ENCODE measurements at places on chromosomes 2 and 18.

DNA sequence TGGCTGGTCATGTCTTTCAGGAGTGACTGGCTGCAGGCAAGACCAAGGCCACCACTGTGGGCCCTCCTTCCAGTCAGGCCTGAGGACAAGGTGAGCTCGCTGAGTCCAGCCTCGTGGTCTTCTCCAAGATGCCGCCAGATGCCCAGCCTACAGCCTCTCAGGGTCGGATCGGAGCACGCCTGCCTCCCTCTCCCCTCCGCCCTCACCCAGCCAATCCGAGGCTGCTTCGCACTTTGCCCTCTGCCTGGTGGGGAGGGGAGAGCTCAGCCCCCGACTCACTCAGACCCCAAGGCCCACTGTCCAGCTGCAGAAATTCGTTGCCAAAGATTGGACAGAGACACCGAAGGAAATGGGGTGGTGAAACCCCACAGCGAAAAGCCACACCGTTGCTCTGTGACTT, 33.1 kb downstream of the ATOH8 start:
- DNase-seq = no peak

DNA sequence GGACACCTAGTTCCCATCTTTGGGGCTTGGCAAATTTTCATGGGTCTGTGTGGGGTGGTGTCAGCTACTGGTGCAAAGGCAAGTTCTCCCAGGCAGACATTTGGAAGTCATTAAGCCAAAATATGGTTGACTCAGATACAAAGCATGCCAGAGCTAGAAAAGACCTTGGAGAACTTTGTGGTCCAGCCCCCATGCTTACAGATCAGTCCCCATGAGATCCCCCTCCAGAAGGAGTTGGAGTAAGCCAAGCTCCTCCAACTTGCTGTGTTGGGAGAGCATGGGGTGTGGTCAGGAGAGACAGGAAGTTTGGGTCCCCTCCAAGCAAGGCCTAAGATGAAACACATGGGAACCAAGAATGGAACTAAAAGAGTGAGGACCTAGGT, 224.5 kb downstream of the CYP26B1 start:
- DNase-seq = no peak

- no peak for DNase-seq
Measured at GRCh38 chr2:71784734-71785511, 331.6 kb downstream of the DYSF start.

- DNase-seq = no peak
Measured at GRCh38 chr2:197838036-197838435, 33.6 kb downstream of the PLCL1 start.

DNA sequence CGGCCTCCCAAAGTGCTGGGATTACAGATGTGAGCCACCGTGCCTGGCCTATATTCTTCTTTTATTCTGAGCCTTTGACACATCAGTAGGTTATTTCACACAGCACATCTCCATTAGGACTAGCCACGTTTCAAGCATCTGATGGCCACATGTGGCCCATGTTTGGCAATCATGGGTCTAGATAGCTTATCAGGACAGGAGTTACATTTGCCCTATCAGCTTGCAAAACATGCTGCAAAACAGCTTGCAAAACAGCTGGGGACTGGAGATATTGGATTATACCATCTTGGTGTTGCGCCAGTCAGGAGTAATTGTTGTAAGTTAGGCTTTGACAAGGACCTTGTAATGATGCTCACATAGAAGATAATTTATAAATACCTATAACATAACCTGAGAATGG, 94.9 kb downstream of the GBX2 start:
- no peak for DNase-seq

DNA sequence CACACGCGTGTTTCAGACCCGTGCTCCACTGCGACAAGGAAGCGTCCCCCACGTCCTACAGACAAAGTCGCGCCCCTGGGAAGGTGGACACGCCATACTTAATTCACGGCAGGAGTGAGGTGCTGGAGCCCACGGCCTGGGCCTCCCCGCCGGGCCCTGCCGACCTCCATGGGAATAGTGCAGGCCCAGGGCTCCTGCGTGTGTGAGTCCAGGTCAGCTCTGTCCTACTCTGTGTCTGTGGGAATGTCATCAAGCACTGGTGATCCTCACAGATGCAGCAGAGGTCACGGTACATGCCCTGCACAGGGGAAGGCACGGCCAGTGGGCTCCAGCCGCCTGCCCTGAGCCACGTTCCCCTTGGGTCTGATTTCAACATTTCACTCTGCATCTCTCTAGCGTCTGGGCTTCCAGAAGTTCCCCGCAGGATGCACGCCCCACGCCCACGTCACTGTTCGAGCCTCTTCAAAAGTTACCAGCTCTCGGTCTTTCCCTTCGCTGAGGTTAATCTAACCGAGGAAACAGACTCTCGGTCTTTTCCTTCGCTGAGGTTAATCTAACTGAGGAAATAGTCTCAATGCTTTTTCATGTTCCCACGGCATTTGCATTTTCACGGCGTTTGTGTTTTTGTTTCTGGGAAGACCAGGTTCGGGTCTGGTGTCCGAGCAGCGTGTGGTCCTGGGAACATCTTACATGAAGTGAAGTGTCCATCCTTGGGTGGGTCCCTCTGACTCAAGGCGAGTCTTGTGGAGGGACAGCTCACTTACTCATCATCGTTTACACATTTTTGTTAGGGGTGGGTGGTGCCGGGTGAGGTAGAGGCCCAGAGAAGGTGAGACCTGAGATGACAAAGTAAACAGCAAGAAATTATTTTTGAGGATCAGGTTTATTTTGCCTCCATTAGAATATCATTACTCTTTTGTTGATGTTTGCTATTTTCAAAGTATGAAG, 157.3 kb upstream of the ALKAL2 start:
- DNase-seq = no peak

DNA sequence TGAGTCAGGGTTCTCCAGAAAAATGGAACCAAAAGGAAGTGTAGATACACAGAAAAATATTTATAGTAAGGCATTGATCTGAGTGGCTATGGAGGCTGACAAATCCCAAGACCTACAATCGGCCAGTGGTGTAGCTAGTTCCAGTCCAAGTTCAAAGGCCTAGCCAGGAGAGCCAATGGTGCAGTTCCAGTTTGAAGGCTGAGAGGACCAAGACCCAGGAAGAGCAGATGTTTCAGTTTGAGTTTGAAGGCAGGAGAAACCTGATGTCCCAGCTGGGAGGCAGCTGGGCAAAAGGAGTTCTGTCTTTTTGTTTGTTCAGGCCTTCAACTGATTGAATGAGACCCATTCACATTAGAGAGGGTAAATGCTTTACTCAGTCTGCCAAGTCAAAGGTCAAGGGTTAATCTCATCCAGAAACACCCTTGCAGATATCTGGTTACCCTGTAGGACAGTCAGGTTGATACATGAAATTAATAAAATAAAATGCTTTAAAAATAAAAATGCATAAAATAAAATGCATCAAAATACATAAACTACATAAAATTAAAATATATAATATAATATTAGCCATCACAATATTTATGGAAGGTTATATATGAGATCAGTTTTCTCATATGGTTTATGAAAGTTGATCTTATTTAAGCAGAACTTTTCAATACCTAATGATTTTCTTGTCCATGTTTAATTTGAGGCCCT, 38.7 kb downstream of the KCNE4 start:
- DNase-seq = no peak

GRCh38 chr2:96087130-96087529, 29.2 kb downstream of the ADRA2B start:
- DNase-seq = no peak

DNA sequence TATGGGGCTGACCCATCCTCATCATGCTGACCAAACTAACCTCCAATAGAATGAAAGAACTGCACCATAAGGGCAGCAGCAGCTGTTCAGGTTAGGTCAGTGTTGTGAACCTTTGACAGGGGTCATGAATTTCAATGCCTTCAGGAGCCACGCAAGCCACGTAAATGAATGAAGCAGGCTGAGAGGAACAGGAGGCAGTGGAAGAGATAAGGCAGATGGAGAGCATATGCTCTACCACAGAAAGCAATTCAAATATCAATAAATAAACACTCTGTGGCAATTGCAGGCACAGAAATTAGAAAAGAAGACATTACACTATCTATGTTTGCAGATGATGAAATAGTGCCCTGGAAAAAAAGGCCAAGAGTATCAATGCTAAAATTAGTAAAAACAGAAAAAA, 56.3 kb downstream of the SCG2 start:
- DNase-seq = no peak

- no peak for DNase-seq
Measured at GRCh38 chr2:187078297-187078696, 229.3 kb upstream of the ZSWIM2 start.

GRCh38 chr18:4641771-4642368, 186.8 kb upstream of the DLGAP1 start:
- no peak for DNase-seq

DNA sequence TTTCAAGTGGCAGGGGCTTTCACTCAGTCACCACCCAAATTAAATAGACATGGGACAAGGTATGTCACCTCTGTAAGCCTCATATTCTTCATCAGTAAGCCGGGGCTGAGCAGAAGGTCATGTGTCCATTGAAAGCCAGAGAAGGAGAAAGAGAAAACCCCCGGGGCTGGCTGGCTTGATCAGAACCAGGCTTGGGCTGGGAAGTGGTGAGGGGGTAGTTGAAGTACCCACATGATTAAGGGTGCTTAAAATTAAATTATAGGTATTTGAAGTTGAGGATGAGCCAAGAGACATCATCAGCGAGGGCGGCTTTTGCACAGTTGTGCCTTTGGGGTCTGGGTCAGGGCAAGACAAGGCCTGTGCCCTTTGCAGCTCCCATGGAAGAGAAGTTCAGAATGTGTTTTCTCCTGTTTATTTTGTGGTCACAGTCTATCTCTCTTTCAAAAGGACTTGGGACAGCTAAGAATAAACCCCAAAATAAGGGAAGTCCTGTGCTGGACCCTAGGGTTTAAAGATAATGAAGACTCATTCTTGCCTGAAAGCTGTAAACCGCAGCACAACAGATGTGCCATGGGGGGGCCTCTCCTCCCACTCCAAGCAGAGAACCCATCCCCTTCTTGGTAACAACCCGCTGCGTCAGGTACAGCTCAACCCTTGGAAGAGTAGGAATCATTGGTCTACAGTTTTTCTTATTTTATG, 10.7 kb downstream of the DBI start:
- DNase-seq = no peak

DNA sequence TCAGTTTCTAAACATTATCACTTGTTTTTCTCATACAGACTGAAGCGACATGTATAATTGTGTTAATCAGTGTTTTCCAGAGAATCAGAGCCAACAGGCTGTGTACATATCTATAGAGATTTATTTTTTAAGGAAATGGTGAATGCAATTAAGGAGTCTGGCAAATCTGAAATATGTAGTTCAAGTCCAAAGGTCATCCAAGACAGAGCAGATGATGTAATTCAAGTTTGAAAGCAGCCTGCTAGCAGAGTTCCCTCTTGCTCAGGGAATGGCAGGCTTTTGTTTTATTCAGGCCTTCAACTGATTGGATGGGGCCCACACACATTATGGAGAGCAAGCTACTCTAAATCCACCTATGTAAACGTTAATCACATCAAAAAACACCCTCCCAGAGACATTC, 282.6 kb downstream of the CBLN2 start:
- DNase-seq = no peak

All from activated naive CD4-positive, alpha-beta T cell (primary cell).